Activated naive CD4-positive, alpha-beta T cell treated with anti-CD3 and anti-CD28 coated beads for 36 hours (primary cell): ENCODE measurements at places on chromosomes 1 and 21.

GRCh38 chr21:38784458-38785266 is 21.1 kb upstream of the ETS2 start:
- DNase-seq: no peak

- no peak for DNase-seq
These were observed 54.9 kb downstream of the NRIP1 start for GRCh38 chr21:15009837-15010363.

- no peak for DNase-seq
These were observed 10.1 kb downstream of the VANGL2 start for GRCh38 chr1:160410406-160411005.

GRCh38 chr1:109399326-109399957 is 1.7 kb upstream of the SORT1 start:
- DNase-seq: no peak

DNA sequence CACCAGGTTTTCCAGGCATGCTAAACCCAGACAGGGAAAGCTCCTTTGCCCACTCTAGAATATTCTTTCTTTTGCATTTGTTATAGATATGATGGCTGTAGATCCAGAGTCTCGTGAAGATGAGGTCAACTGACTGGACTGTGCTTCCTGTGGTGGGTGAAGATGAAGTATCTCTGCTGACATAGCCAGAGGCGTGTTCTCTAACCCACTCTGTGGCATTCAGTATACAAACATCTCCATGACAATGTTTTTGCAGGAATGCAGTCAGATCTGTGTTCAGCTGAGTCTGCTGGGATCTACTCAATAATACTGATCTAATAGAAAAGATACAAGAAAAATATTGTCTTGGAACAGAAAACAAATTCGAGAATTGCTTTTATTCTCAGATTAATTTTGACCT is 11.3 kb downstream of the RWDD2B start:
- DNase-seq: no peak

DNA sequence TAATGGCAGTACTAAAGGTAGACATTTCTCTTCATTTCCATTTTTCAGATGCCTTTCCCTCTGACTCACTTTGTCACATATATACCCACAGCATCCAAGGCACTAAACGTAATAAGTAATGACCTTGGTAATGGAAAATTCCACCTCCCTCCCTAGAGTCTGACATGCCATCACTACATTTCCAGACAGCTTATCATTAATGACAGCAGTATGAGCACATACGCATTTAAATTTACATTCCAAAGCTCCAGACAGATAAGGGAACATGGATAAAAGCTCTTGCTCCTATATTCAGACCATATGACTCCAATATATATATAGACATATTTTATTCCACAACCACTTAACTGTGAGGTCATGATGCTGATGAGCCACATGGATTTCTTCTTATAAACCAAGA is 191.7 kb upstream of the GORAB start:
- DNase-seq: no peak

GRCh38 chr1:197598935-197599334 is 176.3 kb downstream of the DENND1B start:
- DNase-seq: no peak
